8988T (cell line): ENCODE measurements at places on chromosomes 1 and 21.
A peak's percentile ranks its signal among the peaks of the same experiment; 100 is the strongest.

DNA sequence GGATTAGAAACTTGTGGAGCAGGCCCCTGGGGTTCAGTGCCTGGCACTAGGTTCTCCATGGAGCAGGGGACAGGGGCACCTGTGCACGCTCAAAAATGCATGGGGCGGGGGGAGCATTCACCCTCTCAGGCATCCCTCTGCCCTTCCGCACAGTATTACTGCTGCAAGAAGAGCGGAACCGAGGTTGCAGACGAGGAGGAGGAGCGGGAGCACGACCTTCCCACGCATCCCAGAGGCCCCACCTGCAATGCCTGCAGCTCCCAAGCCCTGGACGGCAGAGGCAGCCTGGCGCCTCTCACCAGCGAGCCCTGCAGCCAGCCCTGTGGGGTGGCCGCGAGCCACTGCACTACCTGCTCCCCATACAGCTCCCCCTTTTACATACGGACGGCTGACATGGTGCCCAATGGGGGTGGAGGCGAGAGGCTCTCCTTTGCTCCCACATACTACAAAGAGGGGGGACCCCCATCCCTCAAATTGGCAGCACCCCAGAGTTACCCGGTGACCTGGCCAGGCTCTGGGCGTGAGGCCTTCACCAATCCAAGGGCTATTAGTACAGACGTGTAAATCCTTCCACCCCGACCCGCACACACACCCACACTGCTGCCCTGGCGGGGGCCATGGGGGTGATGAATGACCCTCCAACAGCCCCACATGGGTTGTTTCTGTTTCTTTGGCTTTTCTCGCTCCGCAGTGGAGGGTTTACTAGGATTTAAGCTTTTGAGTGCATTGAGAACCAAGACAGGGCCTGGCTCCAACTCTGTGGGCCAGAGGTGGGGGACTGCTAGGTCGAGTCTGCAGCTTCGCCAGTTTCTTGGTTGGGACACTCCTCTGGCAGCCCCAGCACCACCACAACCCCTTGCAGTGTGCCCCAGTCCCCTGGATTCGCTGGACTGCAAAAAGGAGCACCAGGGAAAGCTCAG is 63.7 kb downstream of the TOR1AIP2 start:
- DNase-seq: no peak

GRCh38 chr1:115690972-115691371 is 49.2 kb downstream of the VANGL1 start:
- DNase-seq: no peak

- DNase-seq: no peak
These were observed 16.9 kb downstream of the MTF2 start for GRCh38 chr1:93095804-93096585.

DNA sequence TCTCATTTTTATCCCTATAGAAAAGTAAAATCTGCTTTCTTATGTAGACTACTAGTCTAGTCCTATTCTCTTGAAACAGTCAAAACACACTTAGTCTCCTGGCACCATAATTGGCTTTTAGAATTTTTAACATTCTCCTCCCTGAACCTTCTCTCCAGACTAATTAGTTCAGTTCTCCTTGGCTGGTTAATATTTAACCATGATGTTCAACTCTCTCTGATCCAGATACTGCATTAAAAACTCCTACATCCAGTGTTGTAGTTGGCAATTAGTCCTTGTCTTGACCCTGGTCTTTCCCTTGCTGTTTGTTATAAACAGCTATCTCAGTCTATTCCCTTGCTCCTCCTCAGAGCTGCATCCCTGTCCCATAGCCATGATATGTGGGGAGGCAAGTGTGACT is 422.9 kb upstream of the BEND5 start:
- no peak for DNase-seq

- DNase-seq: no peak
These were observed 104.2 kb downstream of the DUSP10 start for GRCh38 chr1:221637641-221638041.

DNA sequence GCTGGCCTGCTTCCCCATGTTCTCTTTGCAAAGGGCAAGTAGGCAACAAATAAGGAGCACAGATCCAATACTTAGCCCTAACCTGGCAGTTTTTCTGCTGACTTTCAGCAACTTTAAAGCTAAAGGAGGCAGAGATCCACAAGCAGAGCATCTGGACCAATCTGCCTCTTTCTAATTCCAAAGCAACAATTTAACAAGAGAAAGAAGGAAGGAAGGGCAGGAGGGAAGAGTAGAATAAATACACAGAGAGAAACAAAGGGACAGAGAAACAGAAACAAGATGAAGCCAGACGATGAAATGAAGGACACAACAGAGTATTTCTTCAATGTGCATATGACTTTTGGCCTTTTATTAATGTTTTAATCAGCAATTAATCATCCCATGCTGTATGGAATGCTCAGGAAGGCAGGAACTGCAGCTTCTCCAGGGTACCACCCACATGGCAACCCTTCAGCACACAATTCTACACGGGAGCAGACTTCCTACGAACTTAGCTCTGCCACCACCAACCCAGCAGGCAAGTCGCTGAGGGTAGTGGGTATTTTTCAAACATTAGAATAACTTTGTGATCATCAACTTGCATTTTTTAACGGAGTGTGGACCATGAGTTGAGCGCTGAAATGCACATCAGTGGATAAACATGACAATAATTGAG is 15.3 kb downstream of the CLCC1 start:
- DNase-seq: no peak

DNA sequence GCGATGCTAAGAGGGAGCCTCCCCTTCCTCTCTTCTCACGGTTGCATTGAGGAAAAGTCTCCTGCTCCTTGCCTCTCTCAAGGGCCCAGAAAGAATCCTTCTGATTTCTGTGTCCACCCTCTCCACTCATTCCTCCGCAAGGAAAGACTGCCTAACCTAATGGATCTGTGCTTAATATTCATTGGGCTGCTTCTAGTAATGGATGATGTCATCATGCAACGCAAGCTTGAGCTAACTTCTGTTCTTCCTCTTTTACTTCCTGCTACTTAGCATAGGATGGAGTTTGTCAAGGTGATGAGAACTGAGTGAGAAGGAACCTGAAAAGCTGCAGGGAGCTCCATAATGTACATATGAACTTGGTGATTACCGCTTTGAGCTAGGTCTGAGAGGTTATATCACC is 35.2 kb upstream of the HMGB4 start:
- no peak for DNase-seq

DNA sequence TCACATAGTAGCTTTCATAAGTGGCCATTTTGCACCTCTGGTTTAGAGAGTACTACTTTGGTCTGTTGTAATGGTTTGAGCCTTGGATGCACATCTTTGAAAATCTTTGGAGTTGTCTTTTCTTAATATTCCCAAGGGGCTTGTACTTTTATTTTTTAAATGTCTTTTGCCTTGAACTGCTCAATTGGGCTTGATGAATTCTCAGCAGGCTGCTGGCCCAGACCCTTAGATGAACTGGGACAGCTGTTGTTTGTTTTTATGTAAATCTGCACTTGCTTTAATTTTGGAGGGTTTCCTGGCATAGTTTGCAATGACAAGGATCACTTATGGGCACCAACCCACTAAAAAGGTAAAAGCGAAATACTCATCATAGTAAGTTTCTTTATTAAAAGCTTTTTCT is 24.9 kb downstream of the NGF start:
- no peak for DNase-seq

DNA sequence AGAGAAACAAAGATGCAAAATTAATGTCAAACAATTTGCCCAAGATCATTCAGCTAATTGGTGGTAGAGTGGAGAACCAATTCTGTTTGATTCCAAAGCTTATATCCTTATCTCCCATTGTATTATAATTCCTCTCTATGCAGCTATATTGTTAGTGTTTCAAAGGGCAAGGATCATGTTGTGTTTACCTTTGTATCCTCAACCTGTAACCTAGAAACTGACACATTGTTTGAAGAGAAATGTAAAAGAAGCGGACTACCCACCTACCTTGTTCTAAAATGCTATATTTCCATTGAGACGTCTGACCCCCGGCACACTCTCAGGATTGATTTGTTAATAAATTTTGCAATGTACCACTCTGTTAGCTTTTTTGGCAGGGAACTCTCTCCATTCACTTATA is 9.3 kb downstream of the RAVER2 start:
- no peak for DNase-seq

DNA sequence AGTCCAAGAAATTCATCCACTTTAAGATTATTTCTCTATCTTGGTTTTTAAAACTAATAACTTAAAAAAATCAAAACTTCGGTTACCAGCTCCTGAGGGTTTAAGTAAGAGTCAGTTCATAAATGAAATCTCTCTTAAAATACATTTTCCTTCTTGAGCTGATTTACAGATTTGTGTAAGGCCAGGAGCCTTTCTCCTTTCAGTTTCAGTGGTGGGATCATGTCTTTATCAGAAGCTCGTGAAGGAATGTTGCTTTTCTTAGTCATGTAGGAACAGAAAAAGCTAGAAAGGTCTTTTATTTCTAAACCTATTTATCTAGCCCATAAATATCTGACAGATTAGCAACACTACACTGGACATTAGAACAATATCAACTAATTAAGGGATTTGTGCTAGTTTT is 390.2 kb downstream of the GPATCH2 start:
- DNase-seq: no peak

- DNase-seq: no peak
These were observed 252.4 kb upstream of the KAZN start for GRCh38 chr1:14345946-14346550.

DNA sequence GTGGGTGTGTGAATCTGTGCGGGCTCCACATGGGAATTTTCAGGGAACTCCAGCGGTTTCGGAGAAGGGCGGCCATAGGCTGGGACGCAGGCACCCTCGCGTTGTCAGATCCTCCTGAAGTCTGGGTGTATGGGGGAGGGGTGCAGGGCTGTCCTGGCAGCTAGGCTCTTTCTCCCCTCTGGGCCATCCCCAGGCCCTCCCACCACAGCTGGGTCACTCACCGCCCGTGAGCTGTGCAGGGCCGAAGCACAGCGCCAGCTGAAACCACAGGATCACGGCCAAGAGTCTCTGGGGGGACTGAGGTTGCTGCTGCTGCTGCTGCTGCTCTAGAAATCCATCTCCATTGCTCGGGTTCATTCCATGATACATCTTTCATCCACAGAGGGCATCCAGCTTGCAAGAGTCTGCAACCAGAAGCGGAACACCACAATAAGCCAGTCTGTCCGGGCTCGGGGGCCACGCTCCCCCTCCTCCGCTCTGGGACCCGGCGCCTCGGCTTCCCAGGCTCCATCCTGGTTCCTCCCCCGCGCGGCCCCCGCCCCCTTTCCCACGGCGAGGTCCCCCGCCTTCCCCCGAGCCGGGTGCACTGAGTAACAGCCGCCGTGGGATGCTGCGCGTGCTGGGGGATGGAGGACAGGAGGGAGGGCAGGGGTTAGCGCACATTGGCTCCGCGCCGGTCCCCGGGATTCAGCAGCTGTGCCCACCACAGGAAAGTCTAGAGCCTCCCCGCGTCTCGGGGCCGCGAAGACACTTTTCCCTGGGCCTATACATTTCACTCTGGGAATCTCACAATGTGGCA is 720 bp downstream of the SUSD4 start:
- no peak for DNase-seq

DNA sequence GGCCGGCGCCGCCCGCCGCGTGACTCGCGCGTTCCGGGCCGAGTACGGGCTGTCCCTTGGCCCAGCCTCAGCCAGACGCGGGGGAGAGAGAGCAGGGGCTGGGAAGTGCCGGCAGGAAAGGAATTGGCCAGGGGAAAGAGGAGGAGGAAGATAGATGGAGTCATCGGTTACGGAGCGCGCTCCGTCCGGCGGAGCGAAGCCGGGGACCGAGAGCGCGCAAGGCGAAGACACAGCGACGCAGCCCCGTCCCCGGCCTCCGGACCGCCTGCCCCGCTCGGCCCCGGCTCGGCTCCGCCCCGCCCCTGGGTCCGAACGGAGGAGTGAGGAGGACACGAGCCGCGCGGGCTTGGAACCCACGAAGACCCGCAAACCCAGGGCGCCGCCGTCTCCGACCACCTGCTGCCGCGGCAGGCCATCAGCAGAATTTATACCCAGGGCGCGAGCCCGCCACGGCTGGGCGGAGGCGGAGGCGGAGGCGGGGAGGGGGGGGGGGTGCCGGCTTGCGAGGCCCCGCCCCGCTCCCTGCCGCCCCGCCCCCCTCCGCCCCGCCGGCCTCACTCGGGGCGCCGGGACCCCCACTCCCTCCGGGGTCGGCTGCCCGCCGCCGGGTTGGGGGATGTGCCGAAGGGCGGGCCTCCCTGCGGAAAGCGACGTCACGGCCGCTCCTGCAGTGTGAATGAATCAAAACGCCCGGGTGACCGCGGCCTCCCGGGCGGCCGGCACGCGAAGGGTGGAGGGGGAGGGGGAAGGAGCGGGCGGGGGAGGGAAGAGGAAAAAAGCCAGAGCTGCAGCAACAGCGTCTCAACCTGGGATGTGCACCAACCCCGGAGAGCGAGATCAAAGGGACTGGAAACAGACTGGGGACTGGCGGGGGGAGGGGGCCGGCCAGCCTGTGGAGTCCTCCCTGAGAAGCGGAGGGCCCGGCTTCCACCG is at the start of gene LHX4:
Gene LHX4, plus strand, starts transcription at position 782 of the 933 bp plus-strand sequence. CDS start 266 bp downstream, outside the sequence.
- DNase-seq: peak; percentile 93

DNA sequence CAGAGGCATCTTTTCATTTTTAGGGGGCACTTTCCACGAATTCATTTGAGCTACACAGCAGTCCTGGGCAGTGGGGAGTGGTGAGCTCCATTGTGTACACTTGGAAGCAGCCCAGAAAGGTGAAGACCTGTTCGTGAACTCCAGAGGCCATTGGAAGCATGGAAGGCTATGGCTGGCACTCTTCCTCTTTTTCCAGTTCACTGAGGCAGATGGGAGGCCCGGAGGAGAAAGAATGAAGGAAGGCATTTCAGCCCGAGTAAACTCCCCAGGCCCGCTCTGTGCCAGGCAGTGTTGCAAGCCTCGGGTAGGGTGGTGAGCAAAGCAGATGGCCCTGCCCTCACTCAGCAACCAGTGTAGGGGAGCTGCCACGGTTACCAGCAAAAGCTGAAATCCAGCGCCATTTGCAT is 673 bp upstream of the DHCR24 start:
- no peak for DNase-seq

DNA sequence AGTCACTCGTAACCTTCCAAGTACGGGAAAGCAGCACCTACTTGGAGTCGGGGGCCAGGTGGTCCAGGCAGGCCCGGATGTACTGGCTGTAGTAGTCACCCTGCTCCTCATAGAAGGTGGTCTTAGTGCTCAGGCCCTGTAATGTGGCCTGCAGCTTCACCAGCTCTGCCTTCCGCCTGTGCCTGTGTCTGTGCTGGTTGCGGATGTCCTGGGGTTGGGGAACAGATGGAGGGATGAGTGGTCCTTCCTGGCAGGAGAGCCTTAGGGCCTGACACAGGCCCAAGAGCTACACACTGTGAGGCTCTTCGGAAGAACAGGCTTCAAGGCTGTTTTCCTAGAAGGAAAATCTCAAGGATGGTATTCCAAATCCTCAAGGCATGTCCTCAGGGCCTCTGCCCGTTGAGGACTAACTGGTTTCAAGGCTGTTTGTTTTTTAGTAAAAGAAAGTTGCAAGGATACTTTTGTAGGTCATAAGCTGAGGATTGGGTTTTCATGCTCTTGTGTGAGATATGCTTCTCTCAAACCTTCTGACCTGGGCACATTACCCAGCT is 28.4 kb upstream of the MEF2D start:
- DNase-seq: no peak

- no peak for DNase-seq
These were observed 106.6 kb downstream of the VPS13D start for GRCh38 chr1:12336413-12336812.

GRCh38 chr1:117796226-117796625 is 133.2 kb downstream of the GDAP2 start:
- no peak for DNase-seq
